ENCODE measurements at places on chromosomes 4 and X.

DNA sequence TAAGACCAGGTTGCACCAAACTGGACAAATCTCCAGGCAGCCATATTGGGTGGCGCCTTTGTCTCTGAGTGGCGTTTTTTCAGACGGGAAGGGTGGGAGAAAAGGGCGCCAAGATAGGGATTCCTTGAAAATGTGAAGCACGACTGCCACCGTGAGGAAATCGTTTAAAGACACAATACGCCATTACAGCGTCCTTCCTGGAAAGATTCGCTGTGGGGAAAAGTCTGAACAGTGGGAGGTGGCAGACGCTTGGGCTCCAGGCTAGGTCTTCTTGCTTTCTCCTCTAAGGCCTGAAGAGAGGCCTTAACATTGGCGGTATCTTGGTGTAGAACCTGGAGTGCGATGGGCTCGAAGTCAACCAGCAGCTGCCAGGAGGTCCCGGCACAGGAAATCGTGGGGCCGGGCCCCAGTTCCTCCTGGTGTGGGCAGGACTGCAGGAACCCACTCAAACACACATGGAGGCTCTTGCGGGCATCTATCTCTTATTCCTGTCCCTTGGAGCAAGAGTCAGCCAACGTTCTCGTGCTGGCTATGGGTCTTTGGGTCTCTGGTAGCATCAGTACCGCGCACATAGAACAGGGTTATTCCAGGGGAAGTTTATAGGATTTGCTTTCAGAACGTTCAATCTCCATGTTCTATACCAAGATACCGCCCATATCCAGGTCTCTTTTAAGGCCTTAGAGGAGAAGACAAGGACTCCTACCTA is 208.8 kb downstream of the OR13H1 start:
- DNase-seq, result peak; percentile 77

- DNase-seq, result no peak
These were observed 11.3 kb downstream of the SHOX start for GRCh38 chrX:641671-642435.

- no peak for DNase-seq
These were observed 397.4 kb upstream of the ZFP42 start for GRCh38 chr4:187598196-187598595.

DNA sequence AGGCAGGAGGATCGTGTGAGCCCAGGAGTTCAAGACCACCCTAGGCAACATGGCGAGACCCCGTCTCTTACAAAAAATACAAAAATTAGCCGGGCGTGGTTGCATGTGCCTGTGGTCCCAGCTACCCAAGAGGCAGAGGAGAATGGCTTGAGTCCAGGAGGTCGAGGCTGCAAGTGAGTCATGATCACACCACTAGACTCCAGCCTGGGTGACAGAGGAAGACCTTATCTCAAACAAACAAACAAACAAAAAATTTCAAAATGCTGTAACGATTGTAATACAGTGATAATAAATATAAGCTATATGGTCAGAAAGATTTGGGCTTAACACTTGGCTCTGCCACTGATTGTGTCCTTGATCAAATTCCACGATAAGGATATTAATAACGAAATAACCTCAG is 24.2 kb downstream of the SLC25A4 start:
- no peak for DNase-seq

- no peak for DNase-seq
These were observed 13.1 kb downstream of the DDIT4L start for GRCh38 chr4:100177126-100177525.

- DNase-seq, result no peak
These were observed 78.2 kb downstream of the IL21 start for GRCh38 chr4:122542411-122543236.

GRCh38 chrX:2188330-2188792 is 312.4 kb downstream of the DHRSX start:
- DNase-seq, result no peak
